ENCODE measurements at places on chromosomes 16 and 17.

GRCh38 chr16:57502048-57502775 lies 15.9 kb upstream of the DOK4 start:
- DNase-seq, result no peak

- peak; percentile 27 for DNase-seq
Measured at GRCh38 chr16:25140459-25140858, 28.9 kb downstream of the LCMT1 start.

DNA sequence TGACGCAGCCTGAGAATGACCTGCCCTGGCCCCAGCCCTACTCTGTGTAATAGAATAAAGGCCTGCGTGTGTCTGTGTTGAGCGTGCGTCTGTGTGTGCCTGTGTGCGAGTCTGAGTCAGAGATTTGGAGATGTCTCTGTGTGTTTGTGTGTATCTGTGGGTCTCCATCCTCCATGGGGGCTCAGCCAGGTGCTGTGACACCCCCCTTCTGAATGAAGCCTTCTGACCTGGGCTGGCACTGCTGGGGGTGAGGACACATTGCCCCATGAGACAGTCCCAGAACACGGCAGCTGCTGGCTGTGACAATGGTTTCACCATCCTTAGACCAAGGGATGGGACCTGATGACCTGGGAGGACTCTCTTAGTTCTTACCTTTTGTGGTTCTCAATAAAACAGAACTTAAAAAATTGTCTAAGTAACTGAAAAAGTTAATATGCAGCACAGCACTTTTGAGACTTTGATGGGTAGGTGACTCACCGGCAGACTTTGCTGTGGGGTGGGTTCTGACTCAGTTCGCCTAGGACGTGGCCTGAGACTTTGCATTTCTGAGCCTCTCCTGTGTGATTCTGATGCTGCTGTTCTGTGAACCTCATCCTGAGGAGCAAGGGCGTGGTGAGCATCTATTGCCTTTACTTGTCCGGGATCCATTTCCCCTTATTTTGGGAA lies 5.7 kb downstream of the LAT start:
- DNase-seq, result no peak

DNA sequence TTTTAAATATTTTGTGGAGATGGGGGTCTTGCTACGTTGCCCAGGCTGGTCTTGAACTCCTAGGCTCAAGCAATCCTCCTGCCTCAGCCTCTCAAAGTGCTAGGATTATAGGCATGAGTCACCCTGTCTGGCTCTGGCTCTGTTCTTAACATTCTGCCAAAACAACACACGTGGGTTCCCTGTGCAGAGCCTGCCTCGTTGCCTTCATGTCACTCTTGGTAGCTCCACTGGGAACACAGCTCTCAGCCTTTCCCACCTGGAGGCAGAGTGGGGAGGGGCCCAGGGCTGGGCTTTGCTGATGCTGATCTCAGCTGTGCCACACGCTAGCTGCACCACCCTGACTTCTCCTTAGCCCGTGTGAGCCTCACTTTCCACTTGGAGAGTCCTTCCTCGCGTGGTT lies 19.3 kb downstream of the CRISPLD2 start:
- peak; percentile 84 for DNase-seq

GRCh38 chr17:73491648-73492047 lies 152.6 kb downstream of the SDK2 start:
- no peak for DNase-seq

- no peak for DNase-seq
Measured at GRCh38 chr17:65261152-65261551, 124.0 kb downstream of the RGS9 start.

- no peak for DNase-seq
Measured at GRCh38 chr17:2194889-2195335, 108.7 kb downstream of the SMG6 start.

DNA sequence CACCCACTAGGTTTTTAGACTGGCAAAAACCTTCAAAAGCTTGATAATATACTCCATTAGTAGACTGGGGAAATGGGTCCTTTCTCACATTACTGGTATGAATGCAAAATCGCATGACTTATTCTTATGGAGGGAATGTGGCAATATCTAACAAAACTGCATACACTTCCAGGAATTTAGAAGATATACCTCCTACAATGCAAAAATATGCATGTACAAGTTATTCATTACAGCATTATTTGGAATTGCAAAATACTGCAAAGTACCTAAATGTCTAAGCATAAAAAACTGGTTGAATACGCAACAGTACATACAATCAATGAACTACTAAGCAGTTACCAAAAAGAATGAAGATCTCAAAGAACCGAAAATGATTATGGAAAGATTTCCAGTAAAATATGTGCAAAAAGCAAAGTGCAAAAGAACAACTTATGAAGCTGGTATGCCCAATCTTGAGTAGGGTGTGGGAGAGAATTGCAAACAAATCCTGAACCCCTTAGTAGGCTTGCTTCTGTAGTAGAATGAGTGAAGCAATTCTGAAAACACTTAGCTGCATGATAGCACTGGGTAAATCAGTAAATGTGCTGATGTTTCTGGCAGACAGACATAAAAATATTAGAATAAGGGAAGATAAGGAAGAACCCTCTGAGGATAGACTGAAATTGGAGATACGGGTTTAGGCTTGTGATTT lies 180.1 kb downstream of the PARN start:
- peak; percentile 43 for DNase-seq

- peak; percentile 71 for DNase-seq
Measured at GRCh38 chr16:74743668-74744299, 30.8 kb downstream of the FA2H start.

DNA sequence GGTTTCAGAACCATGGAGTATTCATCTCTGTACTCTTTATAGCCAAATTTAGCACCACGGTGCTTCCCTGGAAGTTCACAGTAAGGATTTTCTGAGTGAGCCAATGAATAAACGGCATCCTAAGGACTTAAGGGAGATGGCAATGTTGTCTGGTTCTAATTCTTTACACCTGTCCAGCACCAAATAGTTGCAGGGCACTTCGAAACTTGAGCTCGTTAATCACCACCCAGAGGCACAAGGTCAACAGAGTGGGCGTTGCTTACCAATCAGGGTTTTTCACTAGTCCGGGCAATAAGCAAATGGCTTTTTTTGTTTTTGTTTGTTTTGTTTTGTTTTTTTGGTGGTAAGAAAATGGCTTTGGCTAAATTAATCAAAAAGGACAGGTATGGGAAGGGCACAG lies 28.2 kb upstream of the TMEM220 start:
- no peak for DNase-seq

DNA sequence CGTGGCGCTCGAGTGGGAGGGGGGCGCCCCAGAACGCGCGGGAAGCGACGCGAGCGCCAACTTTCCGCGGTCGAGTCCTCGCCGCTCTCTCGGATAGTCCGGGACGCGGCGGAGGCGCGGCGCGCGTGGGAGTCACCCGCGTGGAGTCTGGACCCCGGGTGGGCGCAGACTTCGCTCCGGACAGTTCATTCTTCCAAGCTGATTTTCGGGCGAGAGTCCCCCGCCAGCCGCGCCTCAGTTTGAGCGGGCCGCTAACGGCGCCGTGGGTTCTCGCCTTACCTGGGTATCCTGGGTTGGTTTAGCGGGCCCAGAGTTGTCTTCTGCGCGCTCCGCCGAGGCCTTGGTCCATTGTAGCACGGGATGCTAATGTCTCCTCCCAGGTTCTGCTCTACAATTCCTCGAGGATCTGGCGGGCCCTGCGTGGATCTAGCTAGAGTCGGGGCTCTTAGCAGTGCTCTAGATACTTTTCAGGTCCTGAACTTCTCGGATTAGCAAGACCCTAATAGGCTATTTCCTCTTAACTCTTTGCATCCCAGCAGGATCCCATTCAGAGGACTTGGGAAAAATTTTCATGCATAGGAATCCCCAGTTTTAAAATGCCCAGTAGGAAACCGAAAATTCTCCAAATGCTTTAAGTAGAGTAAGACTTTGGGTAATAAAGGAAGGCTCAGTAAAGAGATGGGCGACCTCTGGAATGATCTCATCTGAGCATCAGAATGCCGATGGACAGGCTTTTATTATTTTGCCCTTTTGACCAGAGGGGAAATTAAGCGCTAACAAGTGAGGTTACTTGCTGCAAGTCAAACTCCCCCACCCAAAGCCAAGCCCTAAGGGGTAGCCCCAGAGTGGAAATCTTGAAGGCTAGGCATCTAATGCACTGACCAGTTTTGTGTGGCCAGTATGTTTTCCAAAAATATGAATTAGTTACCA lies 537 bp upstream of the GJC1 start:
- DNase-seq, result peak; percentile 48

DNA sequence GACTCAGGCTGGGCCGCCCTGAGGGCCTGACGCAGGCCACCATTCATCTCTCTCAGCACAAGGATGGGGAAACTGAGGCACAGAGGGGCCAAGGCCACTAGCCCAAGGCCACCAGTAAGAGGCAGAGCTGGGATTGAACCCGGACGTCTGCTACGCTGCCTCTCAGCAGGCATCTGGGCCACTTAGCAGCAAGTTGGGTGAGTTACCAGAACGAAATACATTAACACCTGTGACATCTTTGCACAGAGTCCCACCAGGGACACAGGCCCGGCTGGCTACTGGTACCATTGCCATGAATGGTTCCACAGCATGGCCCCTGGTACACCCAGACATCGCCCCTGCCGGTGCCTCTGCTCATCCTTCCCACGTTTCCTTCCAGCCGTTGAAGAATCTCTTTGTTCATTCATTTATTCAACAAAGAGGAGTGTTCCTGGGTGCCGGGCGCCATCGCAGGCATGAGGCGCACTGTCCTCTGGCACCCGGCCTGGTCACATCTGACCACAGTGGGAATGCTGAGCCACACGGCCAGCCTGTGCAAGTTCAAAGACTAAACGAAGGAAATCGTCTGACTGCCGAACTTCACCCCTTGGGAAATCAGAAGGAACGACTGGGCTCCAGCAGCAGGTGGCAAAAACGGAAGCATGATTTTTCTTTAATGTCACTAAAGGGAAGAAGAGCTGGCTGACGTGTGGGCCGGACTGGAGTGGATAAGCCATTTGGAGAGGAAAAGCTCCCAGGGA lies 7.4 kb upstream of the ZNF469 start:
- no peak for DNase-seq

DNA sequence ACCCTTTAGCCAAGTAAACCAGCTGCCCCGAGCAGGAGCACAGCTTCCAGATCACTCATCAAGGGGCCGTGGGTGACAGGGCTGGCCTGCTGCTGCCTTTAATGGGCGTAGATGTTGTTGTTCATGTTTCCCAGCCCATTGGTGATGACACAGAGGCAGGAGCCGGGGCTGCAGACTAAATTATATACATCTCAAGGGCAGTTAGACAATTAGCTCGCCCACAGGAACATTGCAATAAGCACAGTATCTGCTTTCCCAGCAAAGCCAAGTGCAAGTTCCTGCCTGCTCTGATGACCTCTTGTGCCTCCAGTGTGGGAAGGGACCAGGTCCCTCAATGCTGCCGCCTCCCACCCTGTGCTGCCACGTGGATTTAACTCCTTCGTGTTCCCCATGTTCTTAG lies 485.8 kb downstream of the MAF start:
- DNase-seq, result no peak

GRCh38 chr16:86231321-86231995 lies 278.9 kb upstream of the FOXF1 start:
- peak; percentile 26 for DNase-seq

DNA sequence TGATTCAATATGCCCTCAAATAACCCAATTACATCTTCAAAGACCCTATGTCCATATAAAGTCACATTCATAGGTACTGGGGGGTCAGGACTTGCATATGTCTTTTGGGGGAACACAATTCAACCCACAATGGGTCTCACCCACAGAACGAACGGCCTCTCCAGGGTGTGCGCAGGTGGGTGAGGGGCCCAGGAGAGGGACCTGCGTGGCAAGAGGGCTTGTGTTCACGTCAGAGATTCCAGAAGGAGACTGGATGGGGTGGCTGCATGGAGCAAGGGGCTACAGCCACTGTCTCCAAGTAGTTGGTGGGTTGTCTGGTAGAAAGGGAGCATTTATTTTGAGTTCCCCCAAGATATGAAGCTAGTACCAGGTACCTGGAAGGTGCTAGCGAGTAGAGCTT lies 212.2 kb downstream of the SEC14L1 start:
- DNase-seq, result no peak

DNA sequence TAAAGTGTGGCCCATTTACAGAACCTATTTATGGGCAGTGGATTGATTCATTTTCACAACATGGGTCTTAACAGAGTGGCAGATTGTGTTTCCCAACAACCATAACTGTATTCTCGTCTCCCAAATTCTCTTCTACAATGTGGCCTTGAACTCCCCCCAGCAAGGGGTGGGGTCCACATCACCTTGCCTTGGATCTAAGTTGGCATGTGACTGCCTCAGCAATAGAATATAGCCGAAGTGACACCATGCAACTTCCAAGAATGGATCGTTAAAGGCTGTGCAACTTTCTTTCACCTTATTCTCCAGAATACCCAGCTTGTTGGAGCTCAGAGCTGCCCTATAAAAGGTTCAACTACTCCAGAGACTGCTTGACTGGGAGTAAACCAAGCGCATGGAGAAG lies 72.0 kb upstream of the CDH5 start:
- DNase-seq, result no peak

DNA sequence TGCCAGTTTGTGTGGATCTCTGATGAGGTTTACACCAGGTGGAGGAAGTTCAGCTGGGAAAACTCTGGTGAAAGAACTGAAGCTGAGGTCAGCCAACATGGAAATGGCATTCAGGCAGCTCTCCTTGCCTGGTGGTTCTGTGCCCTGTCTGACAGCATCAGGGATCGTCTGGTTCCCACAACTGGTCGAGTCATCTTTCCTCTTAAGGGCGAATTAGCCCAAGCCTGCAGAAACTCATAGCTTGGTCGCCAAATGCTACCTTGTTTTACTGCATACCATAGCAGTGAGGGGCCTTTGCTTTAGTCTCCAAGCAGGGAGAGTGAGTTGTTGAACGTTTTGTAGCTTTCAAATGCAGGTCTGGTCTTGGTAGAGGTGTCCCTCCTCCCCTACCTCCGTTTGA lies 7.2 kb downstream of the PLCG2 start:
- peak; percentile 8 for DNase-seq

DNA sequence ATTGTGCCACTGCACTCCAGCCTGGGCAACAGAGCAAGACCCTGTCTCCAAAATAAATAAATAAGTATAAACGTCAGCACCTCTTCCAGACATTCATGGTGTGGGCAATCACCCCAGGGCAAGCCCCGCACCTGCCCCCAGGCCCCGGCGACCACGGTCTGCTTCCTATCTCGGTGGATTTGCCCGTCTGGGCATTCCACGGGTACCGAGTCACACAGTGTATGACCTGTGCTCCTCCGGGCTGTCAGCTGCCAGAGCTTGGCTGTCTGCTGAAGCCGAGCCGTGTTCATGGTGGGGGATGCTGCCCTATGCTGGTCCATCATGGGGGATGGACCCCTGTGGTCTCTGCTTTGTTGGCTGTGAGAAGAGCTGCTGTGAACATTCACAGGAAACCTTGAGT lies 15.4 kb downstream of the CYBC1 start:
- DNase-seq, result peak; percentile 54
